SW 1271 (cell line): ENCODE measurements at places on chromosomes 1 and 21.

DNA sequence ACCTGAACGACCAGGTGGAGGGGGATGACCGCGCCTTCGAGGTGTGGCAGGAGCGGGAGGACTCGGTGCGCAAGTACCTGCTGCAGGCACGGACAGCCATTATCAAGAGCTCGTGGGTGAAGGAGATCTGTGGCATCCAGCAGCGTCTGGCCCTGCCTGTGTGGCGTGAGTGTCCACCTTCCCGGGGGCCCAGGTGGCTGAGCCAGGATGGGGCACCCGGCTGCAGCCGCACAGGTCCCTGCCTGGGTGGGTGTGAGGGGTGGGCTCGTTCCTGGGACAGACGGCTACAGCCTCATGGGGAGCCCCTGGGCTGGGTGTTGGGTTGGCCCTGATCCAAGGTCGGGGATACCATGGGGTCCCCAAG lies 65.2 kb downstream of the TRIM11 start:
- DNase-seq, result no peak

GRCh38 chr1:198001776-198002408 lies 84.7 kb downstream of the LHX9 start:
- no peak for DNase-seq

DNA sequence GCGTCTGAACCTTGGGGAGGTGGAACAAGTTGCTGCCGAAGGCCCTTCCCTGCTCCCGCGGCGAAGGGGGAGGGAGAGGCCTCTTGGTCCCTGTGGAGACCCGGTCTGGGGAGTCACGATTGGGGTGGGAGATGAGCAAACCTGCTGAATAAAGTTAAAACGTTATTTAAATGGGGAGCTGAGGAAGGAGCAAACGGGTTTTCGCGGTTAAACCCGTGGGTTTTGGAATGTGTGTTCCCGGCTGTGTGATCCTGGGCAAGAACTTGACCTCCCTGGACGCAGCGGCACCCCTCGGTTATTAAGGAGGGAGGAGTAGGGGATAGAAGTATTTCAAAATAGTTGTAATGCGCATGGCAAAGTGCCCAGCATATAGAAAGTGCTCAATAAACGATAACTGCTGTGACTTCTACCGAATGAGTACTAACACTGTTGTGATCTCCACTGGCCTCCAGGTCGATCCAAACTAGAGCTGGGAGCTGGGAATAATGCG lies 3.4 kb downstream of the FAM110D start:
- no peak for DNase-seq

- no peak for DNase-seq
Measured at GRCh38 chr1:98342566-98342965, 319.0 kb upstream of the SNX7 start.

DNA sequence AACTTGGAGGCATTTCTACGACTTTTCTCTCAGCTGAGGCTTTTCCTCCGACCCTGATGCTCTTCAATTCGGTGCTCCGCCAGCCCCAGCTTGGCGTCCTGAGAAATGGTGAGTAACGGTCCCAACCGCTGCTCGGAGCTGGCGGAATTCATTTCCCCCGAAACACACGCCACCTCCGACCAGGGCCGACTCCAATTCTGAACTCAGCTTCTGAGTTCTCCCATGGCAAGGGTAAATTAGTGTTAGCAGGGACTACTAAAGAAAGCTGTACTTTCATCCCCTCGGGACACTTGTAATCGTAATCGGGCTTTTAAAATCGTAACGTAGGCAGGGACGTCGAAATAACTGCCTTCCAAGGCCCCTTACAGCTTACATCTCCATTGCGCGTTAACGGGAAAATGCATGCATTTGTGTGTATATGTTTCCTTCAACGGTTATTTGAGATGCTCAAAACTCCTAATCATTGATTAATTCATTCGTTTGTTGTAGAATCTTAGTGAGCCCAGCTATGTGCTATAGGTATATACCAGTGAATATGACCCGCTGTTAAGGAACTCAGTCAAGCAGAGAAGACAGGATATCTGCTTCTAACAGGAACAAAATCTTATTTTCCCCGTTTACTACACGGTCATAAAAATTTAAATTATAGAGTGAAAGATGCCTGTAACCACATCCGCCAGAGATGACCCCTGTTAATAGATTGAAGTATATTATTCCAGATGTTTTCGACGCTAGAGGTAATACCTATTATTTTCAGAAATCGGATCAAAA lies 472 bp downstream of the DTL start:
- no peak for DNase-seq

GRCh38 chr1:29808141-29808995 lies 572.0 kb downstream of the PTPRU start:
- no peak for DNase-seq

DNA sequence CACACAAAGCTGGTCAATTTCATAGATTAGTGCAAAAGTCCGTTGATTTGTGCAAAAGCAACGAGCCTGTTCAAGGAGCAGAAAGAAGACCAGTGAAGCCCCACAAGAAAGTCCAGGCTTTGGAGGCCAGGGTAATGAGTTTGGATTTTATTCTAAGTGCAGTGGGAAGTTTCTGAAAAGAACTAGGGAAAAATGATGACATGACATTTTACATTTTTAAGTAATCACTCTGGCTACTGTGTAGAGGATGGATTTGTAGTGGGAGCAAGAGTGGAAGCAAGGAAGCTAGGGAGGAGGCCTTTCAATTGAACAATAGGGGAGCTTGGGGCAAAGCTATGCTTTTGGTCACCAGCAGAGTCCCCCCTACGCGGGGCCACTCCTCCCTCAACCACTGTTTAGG lies 186.2 kb downstream of the ZNF281 start:
- DNase-seq, result no peak
